ENCODE measurements at places on chromosomes 16 and 17. TPM values are rescaled to one million over a fixed set of nuclear protein-coding genes. Genes with fewer than 3 reads are reported as not detected.

HBQ1 gene
- not detected for total RNA-seq

CNTNAP1 gene
- 3.1 TPM for total RNA-seq

PCGF2 gene
- 3.4 TPM for total RNA-seq

CLEC10A gene
- not detected for total RNA-seq

GFAP gene
- 0.11 TPM for total RNA-seq

HSF4 gene
- total RNA-seq: 4.8 TPM

TBC1D3E gene
- total RNA-seq: not detected
